Caki2 (cell line): ENCODE measurements at places on chromosomes 2 and 18. TPM values are rescaled to one million over a fixed set of nuclear protein-coding genes. Genes with fewer than 3 reads are reported as not detected.

The BIN1 gene
- total RNA-seq: 89.3 and 101 TPM in 2 replicates

The FIGN gene
- 2.1 and 5.5 TPM in 2 replicates for total RNA-seq

The LINC00305 gene
- total RNA-seq: not detected in 2 replicates

The MC2R gene
- total RNA-seq: not detected in 2 replicates

The CDH7 gene
- total RNA-seq: not detected in 2 replicates

The FZD7 gene
- total RNA-seq: 83.2 and 92.1 TPM in 2 replicates

The HOXD9 gene
- 9.5 and 13.4 TPM in 2 replicates for total RNA-seq

The DSC2 gene
- total RNA-seq: 0.81 and 5.4 TPM in 2 replicates

The C1QL2 gene
- not detected in 2 replicates for total RNA-seq

The INHA gene
- not detected in 2 replicates for total RNA-seq

The MROH2A gene
- not detected in 2 replicates for total RNA-seq

The RPL37A gene
- 1,019 and 1,358 TPM in 2 replicates for total RNA-seq

The MALL gene
- total RNA-seq: 49.4 and 61.6 TPM in 2 replicates

The ANO7 gene
- total RNA-seq: 1.1 TPM in 1 of 2 replicates, not detected in the other

The IL1R2 gene
- 0.78 and 3.2 TPM in 2 replicates for total RNA-seq

The SCYGR4 gene
- not detected in 2 replicates for total RNA-seq

The C2orf80 gene
- not detected in 2 replicates for total RNA-seq
